ENCODE measurements at places on chromosomes 6 and 20. TPM values are rescaled to one million over a fixed set of nuclear protein-coding genes. Genes with fewer than 3 reads are reported as not detected.
A peak's percentile ranks its signal among the peaks of the same experiment; 100 is the strongest.

DNA sequence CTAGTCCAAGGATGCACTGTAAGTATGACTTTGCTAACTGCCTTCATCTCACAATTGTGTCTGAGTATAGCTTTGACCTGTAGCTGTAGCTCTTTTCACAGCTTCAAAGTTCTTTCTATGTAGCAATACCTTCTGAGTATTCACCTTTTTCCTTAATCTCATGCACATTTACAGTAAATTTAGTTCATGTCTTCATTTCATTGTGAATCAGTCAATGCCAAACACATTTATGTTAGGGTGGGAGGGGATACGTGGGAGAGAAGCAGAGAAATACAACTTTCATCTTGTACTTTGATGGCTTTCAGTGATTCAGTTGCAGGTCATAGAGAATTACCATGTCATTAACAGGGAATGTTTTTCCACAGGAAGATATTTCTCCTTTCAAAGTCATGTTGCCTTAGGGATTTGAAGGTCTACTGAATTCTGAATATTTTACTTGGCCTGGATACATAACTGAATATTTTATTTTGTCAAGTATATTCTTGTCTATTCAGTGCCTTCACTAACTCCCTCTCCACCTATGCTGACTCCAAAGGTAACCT lies 119.2 kb downstream of the TINAG start:
- no peak for DNase-seq

DNA sequence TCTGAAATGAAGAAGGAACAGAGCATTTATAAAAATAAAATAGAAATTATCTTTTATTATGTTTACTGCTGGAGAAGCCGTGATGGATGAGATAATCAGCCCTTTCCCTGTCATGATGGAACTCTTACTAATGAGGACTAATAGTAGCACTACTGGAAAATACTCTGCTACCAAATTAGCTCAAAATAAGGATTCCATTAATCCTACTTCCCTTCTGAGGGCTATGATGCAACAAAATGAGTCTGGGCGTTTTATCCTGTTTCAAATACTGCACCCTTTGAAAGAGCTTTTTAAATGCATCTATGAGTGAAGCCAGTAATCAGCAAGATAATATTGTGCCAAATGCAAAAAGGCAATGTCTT lies 59.3 kb upstream of the CARMIL1 start:
- DNase-seq: no peak

DNA sequence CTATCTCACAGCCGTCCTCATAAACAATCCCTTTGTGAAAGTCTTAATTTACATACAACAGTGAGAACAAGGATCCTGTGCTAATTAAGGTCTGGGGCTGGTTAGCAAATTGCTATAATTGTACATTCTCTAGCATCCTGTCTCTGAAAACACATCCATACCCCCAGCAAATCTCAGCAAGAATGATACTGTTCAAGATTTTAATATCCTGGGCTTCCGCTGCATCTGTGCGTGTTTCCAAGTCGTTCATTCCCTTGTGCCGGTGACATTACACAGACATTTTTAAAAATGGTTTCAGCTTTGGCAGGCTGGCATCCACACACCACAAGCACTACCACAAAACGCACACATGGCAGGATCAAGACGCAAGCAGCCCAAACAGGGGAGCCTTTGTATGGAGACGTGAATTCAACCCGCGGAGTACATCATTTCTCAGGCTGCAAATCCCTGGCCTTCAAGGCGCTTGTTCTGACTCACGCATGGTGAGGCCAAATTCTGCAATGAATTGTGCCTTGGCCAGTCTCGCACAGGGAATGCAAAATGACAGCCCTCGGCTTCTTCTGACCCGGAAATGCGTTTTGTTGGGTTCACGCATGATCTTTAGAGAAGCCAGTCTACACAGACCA lies 20.3 kb downstream of the ZMYND8 start:
- DNase-seq: no peak

GRCh38 chr20:56163806-56164205 lies 84.7 kb upstream of the MC3R start:
- DNase-seq: no peak

DNA sequence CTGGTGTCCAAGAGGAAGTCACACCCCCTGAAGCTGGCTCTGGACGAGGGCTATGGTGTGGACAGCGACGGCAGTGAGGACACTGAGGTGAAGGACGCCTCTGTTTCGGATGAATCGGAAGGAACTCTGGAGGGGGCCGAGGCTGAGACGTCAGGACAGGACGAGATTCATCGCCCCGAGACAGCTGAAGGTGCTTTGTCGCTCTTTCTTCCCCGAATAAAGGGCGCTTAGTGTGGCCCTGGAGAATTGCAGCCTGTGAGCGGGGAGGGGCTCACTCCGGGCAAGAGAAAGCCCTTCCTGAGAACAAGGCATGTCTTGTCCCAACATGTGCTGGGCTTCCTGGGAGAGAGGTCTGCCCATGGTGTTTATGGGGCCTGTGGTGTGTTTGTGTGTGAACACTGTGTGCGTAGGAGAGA lies 41.4 kb downstream of the MYT1 start:
- no peak for DNase-seq

DNA sequence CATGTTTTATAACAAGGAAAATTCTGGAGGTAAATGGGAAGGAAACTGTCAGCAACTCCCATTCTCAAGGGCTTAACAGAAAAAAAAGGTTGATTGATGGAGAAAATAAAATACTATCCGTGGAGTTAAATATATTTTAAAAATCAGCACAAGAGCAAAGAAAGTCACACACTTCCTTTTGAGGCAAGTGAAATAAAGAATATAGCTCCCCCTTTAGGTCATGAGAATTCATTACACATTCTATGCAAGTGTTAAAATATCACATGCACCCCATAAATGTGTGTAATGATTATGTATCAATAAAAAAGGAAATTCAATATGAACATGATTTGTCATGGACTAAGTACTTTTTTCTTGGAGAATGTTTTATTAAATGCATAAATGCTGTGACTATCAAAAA lies 349.2 kb downstream of the TPBG start:
- DNase-seq: no peak

DNA sequence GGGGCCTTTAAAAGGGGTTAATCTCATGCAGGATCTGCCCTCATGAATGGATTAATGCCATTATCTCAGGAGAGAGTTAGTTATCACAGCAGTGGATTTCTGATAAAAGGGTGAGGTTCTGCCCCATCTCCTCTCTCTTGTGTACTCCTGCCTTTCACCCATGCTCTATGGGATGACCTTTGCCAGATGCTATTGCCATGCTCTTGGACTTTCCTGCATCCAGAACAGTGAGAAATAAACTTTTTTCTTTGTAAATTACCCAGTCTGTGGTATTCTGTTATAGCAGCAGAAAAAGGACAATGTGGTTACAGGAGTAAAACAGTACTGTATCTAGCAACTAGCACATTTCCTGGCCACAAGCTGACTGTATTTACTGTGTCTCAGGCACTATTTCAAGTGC lies 58.0 kb upstream of the CCN2 start:
- DNase-seq: no peak

DNA sequence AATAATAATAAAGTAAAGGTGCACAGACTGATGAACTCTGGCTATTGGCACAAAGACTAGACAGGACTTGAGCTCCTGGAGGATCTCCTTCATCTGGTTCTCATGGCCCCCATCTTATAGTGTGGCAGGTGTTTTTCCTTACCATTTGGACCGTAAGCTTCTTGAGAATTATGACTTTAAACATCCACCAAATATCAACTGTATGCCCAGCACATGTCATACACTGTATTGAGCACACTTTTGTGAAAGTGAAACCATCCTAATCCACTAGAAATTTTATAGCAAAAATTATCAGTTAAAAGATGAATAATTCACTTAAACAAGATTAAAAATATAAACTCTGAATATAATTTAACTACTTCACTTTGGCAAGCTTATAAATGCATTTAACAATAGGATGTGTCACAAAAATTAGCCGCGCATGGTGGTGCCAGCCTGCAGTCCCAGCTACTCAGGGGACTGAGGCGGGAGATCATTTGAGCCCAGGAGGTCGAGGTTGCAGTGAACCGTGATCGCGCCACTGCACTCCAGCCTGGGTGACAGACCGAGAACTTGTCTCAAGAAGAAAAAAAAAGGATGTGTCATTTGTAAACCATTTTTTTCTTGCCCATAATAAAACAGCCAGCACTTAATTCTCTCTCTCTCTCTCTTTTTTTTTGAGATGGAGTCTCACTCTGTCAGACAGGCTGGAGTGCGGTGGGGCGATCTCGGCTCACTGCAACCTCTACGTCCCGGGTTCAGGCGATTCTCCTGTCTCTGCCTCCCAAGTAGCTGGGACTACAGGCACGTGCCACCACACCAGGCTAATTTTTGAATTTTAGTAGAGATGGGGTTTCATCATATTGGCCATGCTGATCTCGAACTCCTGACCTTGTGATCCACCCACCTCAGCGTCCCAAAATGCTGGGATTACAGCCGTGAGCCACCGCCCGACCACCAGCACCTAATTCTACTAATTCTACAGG lies 9.1 kb downstream of the HIVEP2 start:
- DNase-seq: no peak

DNA sequence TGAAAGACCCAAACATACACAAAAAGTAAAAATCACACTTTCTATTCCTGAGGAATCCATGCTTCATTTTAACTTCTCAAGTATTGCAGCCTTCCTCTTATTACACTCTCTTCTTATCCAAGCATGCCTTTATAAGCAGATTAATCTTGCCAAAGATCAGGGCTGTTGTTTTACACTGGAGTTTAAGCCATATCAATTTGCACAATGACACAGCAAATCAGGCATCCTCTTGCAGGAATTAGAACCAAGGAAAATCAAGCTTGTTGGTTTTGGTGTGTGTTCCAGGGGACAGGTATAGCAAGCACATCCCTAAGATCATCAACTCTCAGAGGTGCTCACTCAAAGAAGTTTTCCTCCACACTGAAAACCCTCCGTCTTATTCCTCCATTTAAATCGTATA lies 69.5 kb downstream of the CYP39A1 start:
- no peak for DNase-seq

DNA sequence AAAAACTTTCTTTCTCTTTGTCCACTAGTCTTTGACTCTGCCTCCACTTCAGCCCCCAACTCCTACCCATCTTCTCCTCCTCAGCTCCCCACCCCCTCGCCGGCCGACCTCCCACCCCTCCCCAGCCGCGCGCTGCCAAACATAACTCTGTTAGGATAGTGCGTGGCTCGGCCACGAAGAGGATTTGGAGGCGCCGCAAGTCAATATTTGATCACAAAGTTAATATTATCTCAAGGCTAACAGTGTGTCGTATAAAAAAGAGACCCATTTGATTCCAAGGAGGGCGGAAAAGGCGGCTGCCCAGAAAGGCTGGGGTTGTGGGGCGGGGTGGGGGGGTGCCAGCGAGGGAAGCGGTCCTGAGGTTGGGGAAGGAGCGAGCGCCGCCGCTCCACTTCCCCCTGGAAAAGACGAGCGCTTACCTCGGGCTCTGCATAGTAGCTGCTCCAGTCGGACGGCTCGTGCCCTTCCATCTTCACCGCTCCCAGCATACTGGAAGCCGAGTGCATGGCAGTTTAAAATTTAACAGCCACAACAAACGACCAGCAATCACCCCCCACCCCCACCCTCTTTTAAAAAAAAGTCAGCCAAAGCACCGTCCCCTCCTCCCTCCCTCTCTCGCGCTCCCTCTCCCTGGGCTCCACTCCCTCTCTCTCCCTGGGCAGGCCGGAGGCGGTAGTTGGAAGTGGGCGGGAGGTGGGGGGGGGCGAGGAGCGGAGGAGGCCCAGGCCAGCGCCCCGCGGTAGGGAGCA lies 425 bp downstream of the FOXA2 start:
- no peak for DNase-seq

- DNase-seq: no peak
Measured at GRCh38 chr6:72621291-72622093, at the start of gene KCNQ5. Gene KCNQ5 (plus strand): TSS chr6:72622064.

DNA sequence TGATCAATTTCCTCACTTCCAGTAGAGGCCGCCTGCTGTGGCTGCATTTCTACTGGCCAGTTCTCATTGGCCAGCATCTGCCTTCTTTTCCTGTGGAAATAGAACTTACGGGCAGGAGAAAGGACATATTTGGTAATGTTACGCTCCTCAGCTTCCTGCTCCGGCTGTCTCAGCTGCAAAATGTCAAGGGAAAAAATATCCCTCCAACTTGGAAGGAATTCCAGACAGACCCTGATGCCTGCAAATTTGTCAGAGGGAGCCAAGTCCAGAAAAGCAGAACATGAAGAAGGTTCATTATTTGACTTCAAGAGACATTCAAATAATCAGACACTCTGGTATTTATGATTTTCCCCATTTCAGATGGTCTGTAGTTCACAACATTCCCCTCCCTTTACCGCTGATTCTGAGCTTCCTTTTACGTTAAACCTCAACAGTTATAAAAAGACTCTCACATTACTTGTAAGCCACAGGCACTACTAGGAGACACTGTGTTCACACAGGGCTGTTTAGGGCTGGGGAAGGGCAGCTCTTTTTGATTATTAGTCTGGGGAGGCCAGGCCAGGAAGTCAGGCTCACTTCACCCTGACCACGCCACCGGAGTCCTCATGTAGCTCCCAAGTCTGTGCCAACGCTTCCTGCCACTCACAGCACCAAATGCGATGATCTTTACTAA lies 179.6 kb upstream of the CCN2 start:
- no peak for DNase-seq

DNA sequence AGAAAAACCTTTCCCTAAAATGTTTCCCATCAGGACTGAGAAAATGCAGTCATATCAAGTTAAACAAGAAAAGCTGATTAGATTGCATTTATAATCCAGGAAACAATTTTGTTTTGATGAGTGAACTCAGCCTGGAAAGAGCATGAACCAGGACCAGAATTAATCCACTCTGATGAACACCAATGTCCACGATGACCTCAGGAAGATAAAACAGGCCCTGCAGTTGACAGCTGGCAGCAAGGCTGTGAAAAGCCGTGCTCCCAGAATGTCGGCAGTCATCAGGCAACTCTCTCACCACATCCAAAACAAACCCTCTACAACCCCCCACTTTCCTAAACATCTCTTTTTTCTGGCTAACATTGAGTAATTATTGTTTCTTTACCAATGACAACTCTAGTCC lies 74.0 kb upstream of the PROKR2 start:
- no peak for DNase-seq

DNA sequence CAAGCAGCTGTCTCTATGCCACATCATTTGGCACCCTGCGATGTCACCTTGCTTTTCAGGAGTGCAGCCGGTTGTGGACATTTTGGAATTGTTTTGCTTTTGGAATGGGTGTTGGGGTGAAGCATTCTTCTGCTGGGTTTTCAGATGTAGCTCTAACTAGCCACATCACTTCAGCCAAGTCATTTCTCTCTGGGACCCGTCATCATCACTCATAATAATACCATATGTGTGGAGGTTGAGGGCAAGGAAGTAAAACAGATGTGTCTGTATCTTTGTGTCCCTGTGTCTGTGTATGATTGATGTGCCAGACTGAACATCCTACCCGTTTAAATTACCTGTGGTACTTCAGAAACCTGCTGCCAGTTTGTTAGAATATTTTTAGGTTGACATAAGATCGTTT lies 49.5 kb upstream of the TULP4 start:
- no peak for DNase-seq

- peak; percentile 87 for DNase-seq
Measured at GRCh38 chr20:50304923-50305635, 114.4 kb downstream of the CEBPB start.

Gene TDRD6
- 0.86 TPM for total RNA-seq

Gene RAET1L
- not detected for total RNA-seq

Gene CPNE5
- total RNA-seq: 6.7 TPM

Gene CLVS2
- not detected for total RNA-seq

Gene ECT2L
- 10.5 TPM for total RNA-seq

Gene DNAH8
- 0.03 TPM for total RNA-seq

Gene MYCT1
- total RNA-seq: 9.6 TPM

Gene CLPSL1
- total RNA-seq: not detected

Data from cardiac septum (tissue), 1 donor.